ENCODE measurements at places on chromosomes 4 and X.
A peak's percentile ranks its signal among the peaks of the same experiment; 100 is the strongest.

DNA sequence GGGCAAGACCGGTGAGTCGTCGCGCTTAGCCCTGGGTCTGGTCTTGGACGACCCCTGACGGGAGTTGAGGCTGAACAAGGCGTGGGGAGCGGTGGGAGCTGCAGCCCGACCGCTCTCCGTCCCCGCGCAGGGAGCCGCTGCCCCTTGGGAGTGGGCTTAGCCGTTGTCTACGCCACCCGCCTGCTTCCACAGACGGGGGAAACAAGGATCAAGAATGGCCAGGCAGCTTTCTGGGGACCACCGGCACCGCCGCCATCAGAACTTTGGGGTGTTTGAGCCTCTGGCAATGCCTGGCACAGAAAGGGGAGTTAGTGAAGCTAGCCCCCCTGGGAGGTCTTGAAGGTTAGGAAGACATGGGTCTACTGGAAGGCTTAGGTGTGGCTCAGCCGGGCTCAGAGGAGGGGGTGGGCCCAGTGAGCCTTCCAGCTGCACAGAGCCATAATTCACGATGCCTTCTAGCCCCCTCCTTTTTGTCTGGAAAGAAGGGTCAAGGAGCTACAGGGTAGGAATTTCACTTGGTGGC lies 583 bp downstream of the RASL11B start:
- DNase-seq: no peak
- no peaks in the 10 kb centered on the region for H3K36me3 ChIP-seq
- H3K27me3 ChIP-seq: no peaks in the 10 kb centered on the region
- peak overlapping the region; percentile 52 for H3K27ac ChIP-seq
- H3K4me1 ChIP-seq: no peaks in the 10 kb centered on the region

DNA sequence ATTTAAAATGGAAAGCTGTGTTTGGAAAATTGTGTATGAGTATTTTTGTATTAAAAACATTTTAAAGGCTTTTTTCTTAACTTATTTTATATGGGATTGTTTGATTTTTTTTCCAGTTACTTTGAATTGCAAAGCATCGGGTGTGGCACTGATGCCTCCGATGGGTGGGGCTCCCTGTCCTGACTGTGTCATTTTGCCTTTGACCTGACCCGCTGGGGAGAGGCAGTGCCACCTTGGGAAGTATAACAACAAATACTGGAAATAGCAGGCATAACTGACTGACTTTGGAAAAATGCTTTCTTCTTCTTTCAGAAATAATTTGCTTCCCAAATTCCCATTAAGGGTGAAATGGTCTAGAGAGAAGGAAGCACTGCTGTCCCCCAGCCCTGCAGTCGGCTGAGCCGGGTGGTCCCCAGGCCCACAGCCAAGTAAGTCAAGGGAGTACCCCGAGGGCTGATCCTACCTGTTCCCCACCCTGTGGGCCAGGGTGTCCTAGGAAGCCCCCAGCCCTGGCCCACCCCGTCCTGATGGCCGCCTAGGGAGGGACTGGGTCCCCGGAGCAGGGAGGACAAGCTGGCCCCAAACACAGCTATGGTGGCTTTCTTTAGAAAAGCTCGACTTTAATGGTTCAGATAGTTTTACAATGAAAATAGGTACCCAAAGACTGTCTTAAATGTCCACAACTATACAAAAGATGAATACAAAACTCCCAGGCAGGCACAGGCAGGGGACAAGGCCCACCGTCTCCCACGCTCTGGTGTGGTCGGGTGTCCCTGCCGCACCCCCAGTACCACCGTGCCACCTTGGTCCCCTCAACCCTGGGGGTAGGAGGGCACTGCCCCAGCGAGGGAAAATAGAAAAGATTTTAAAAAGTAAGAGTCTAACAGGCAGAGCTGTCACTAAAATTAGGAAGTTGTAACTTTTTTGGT lies 26.4 kb downstream of the NELFA start:
- H3K4me1 ChIP-seq: no peaks in the 10 kb centered on the region
- H3K4me3 ChIP-seq: no peak overlapping the region
- H3K27ac ChIP-seq: no peak overlapping the region

DNA sequence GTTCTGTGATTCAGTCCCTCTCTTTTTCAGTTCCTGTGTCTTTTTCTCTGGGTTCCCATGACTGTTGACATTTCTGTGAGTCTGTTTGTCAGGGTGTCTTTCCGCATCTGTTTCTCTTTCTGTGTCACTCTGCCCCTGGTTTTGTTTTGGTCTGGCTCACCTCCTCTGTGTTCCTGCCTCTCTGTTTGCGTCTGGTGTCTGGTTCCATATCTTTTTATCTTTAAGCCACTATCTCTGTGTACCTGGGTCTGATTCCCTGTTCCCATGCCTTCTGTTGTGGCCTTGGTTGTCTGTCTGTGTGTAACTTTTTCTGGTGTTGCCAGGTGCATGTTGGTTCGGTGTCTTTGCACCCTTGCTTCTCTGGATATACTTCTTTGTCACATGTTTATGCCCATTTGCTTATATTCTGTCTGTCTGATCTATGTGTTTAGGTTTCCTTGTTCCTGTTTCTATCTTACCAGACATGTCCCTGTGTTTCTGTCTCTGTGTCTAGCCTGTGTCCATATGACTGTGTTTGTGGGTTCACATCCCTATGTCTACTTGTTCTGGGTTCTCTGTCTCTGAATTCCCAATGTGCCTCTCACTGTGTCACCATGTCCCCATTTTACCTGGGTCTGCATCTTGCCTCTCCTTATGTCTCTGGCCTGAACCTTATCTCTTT lies 50.2 kb downstream of the ITIH6 start:
- no peak for DNase-seq
- no peak overlapping the region for H3K27ac ChIP-seq
- H3K27me3 ChIP-seq: no peaks in the 10 kb centered on the region
- H3K4me3 ChIP-seq: no peak overlapping the region
- H3K36me3 ChIP-seq: no peaks in the 10 kb centered on the region

DNA sequence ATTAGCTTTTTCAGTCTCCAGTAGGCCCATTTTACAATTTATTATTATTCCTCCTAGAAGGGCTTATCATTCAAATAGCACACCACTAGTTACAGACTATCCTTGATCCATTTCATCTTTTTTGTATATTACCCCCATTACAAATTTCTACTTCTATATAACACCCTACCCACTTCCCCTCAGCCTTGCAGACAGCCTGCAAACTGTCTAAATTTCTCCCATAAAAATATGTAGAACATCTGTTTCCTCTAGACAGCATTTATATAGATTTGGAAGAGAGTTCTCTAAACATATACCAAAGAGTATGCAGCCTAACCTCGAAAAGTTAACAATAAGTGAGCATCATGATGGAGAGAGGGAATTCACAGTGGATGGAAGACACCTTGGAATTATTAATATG lies 30.8 kb downstream of the COMMD8 start:
- no peaks in the 10 kb centered on the region for H3K36me3 ChIP-seq
- H3K27ac ChIP-seq: no peak overlapping the region
- H3K27me3 ChIP-seq: no peaks in the 10 kb centered on the region
- H3K4me1 ChIP-seq: no peaks in the 10 kb centered on the region
- no peak for DNase-seq

DNA sequence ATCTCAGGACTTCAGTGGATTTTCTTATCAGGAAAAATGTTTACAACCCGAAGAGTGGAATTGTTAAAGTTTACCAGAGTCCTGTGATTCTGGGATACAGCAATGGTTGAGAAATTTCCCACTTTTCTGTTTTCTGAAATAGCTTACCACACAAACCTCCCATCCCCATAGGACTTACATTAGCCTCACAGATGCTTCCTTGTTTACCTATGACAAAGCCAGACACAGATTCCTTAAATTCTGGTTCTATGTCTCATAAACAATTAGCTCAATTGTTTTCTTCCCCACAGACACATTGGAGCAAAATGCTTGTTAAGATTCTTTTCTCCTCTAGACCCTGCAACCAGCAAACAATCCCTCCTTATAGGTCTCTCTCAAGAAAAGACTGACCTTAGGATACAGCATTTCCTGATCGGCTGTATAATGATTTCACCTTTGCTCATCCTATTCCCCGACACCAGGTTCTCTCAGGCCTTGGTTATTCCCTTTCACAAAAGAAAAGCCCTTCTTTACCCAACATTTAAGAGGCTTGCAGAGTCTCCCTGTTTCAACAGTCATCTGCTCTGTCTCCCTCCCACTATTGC lies 886.2 kb downstream of the ARAP2 start:
- no peaks in the 10 kb centered on the region for H3K36me3 ChIP-seq
- DNase-seq: no peak
- H3K27me3 ChIP-seq: no peaks in the 10 kb centered on the region
- no peak overlapping the region for H3K4me3 ChIP-seq

DNA sequence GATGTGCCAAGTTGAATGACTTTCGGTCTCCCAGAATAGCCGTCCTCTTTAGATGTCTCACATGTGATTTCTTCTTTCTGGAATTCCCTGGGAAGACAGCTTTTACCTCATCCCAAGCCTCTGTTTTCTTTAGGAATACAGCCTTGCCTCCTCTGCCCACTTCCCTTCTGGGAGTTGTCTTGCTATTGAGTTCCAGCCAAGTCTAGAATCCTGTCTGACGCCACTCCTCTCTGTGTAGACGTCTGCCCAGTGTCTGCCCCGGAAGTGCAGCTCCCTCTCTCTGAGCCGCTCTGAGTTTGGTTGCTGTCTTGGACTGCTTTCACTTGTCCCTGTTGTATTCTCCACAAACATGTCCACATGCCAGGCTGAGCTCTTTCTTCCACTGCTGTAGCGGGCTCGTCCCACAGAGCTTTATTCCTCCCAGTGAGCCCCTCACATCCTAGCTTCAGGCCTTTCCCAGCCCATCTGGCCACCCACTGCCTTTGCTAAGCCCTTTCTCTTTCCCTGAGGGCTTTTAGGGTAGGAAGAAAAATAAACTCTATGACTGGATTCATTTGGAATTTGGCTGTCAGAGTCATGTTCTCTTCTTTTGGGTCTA lies 9.0 kb upstream of the IGFBP7 start:
- no peaks in the 10 kb centered on the region for H3K36me3 ChIP-seq
- no peaks in the 10 kb centered on the region for H3K4me1 ChIP-seq
- peak overlapping the region; percentile 84 for H3K27ac ChIP-seq
- DNase-seq: peak; percentile 87
- H3K27me3 ChIP-seq: no peaks in the 10 kb centered on the region
